ENCODE measurements at places on chromosomes 7 and 10. TPM values are rescaled to one million over a fixed set of nuclear protein-coding genes. Genes with fewer than 3 reads are reported as not detected.

The ASIC3 gene
- 0.62 TPM for total RNA-seq

The SYNPO2L gene
- not detected for total RNA-seq

The CHAT gene
- total RNA-seq: 0.62 TPM

The LIPN gene
- total RNA-seq: not detected

The CADPS2 gene
- 20.9 TPM for total RNA-seq

The ARMH3 gene
- 25.1 TPM for total RNA-seq

The ITPRID1 gene
- total RNA-seq: 8.6 TPM

The TMEM213 gene
- total RNA-seq: not detected

The VIPR2 gene
- 0.47 TPM for total RNA-seq

The SSC4D gene
- total RNA-seq: 0.94 TPM

The OPALIN gene
- not detected for total RNA-seq

The SEMA3A gene
- total RNA-seq: 46.8 TPM

All from occipital lobe (tissue), 3 donors.